ENCODE measurements at places on chromosomes 3 and 15. TPM values are rescaled to one million over a fixed set of nuclear protein-coding genes. Genes with fewer than 3 reads are reported as not detected.

CIP2A gene
- total RNA-seq: 11.6 TPM

DNA sequence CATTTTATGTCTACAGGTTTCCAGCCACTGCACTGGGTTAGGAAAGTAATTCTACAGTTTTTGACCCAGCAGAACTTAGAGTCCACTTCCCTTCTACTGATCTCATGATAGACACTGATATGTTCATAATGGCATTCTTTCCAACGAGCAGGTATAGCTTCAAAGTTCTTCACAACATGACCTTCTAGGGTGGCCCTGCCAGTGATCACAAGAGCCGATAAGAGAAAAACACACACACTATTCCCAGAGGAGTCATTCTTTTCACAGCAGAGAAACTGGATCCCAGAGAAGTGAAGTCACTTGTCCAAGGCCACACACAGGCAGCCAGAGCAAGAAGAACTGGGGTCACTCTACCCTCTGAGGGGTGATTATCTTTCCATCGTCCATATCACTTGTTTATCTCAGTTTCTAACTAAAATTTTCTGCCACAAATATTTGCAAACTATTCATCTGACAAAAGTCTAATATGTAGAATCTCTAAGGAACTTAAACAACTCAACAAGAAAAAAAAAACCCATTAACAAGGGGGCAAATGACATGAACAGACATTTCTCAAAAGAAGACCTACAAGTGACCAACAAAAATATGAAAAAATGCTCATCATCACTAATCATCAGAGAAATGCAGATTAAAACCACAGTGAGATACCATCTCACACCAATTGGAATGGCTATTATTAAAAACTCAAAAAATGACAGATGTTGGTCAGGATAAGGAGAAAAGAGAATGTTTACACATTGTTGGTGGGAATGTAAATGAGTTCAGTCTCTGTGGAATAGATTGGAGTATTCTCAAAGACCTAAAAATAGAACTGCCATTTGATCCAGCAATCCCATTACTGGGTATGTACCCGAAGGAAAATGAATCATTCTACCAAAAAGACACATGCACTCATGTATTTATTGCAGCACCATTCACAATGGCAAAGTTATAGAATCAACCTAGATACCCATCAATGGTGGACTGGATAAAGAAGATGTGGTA is 31.5 kb downstream of the SPTSSB start:
- no peak for DNase-seq

- DNase-seq: no peak
These were observed 26.9 kb upstream of the EHHADH start for GRCh38 chr3:185280572-185281365.

DNA sequence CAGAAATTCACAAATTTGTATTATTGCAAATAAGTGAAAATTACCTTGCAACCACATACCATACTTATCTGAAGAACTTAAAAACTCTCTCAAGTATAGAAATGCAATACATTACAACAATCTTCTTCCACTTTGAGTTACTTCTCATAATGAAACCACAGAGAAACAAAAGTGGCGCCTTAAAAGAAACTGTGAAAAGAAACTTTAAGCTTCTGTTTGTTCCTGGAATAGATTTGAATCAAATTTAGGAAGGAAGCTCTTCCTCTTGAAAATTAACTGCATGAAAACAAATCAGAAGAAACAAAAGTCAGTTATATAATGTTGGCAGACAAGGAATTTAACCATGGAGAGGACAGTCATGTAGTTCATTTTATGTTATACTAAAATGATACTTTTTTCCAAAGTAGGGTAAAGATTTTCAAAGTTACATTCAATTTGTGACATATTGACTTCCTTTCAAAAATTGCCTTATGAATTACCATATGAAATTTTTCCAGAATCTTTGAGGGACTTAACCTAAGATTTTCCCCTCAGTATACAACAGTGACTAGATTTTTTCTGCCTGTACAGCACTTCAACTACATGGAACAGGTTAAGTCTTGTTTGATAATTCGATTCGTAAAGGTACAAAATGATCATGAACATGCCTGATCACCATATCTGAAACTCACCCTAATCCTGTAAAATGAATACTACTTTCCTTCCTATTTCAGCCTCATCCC is 57.6 kb upstream of the TNFSF10 start:
- no peak for DNase-seq

SERINC4 gene
- not detected for total RNA-seq

- DNase-seq: peak; percentile 46
These were observed at the start of gene TMOD2 for GRCh38 chr15:51750792-51751696. Gene TMOD2 (plus strand): TSS chr15:51751597. CDS start chr15:51766442, 14,845 bp downstream.

GRCh38 chr3:66236281-66236680 is 15.5 kb downstream of the SLC25A26 start:
- peak; percentile 12 for DNase-seq

DNA sequence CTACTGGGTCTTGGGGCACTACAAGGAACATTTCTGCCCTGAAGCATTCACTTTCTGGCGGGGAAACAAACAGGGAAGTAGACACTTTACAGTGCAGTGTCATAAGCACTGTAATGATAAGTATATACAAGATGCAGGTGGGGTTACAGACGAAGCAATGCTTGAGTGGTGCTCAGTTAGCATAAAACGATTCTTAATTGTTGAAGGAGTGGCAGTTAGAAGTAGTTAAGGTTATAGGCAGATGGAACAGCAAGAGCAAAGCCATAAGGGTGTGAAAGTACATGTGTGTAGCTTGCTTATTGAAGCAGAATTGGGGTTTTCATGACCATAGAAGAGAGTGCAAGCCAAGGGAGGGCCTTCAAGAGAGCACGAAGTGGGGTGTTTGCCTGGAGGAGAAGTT is 46.2 kb downstream of the SLC25A26 start:
- DNase-seq: no peak

DNA sequence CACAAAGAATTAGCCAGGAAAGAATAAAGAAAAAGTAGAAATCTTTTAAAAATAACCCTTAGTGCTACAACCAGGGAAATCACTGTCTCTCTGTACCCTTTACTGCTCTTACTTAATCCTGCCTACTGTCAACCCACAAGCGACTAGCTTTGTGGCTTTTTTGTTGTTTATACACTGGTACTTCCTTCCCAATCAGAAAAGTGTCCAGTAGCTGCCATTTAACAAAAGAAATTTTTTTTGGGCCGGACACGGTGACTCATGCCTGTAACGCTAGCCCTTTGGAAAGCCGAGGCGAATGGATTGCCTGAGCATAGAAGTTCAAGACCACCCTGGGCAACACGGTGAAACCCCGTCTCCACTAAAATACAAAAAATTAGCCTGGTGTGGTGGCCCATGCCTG is 13.8 kb upstream of the FAM219B start:
- no peak for DNase-seq

DNA sequence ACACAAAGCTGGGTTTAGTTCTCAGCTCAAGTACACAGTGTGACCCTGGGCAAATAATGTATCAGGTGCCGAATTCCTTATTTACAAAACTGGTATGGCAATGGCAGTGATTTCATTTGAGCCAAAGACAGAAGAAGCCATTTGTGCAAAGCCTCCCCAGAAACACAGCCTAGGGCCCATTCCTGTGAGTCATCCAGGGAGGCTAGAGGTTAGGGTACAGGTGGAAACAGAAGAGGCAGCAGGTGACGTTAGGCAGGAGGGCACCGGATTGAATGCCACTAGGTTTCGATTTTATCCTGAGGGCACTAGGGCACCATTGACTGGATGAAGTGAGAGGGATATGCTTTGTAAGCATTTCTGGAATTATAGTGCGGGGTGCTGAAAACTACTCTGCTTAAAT is 766.9 kb upstream of the NR2F2 start:
- no peak for DNase-seq

GRCh38 chr3:13891492-13892073 is 11.7 kb upstream of the WNT7A start:
- peak; percentile 11 for DNase-seq

DNA sequence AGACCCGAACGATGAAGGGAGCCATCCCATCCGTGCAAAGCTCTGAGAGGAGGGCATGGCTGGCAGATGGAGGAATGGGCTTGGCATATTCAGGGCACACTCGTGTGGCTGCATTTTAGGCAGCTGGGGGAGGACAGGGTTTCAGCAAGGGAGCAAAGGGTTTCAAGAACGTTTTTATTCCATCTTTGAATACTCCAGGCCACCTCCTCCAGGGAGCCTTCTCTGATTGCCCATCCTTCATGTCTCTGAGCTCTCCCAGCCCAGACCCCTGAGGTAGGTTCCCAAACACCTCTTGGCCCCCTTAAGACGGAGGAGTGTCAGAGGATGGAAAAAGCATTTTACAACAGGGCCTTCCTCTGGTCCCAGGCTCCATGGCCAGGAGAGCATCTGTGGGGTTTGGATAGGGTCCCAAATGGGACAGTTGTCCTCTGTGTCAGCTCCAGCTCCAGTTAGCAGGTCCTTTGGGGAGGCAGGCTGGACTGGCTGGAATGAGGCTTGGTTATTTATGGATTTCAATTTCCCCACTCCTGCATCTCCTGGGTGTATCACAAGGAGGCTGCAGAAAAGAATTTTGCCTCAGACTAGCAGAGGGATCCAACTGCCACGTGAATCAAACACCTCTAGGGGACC is 17.7 kb upstream of the SLC6A1 start:
- DNase-seq: no peak

ARPP19 gene
- 107 TPM for total RNA-seq

DNA sequence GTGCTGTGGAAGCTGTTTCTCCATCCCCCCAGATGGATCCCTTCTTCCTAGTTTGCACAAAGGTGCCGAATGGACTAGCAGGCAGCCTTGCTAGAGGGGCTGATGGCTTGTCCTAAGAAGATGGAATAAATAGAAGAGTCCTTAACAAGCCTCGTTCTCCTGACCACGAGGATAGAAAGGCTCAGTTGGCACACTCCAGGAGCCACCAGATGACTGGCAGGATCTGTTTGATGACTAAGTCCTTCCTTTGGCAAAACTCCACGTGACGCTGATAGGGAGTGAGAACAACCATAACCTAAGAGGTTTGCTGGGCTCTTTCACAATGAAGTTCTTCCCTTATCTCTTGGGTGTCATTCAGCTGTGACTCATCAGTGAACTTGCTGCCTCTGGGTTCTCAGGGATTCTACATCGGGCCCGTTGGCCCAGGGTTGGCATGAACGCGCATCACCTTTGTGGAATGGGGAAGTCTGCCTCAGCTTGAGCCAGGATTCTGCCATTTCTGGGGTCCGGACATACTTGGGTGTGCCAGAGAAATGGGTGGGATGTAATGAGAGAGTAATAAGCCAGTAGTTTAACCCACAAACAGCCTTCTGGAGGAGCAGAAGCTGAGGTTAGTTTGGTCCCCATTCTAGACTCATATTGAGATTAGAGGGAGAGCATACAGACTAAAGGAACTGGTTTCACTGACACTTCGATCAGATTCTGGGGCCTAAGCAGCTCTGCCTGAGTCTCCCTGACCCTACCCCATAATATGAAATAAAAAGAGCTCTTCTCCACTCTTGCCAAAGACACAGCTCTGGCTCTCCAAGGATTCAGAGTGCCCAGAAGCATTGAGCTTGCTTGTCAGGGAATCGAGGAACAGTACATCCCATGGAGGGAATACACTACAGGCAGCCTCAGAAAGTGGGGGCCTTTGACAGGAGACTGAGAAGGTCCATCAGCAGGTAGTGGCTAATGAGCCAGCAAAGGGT is 2.0 kb upstream of the MELTF start:
- DNase-seq: peak; percentile 97

GOLGA6L10 gene
- total RNA-seq: 4.3 TPM

DNA sequence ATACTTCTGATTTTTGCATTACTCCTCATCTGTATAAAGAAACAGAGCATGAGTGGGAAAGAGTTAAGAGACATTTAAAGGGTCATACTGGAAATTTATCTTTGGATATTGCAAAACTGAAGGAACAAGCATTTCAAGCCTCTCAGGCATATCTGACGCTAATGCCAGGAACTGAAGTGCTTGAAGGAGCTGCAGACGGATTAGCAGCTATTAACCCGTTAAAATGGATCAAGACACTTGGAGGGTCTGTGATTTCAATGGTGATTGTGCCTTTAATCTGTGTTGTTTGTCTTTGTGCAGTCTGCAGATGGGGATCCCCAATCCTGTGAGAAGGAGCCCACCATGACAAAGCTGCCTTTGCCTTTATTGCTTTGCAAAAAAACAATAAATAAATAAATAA is 202.5 kb upstream of the UBE3A start:
- DNase-seq: no peak

GRCh38 chr3:124263168-124263567 is 271.2 kb upstream of the ROPN1 start:
- no peak for DNase-seq

ALAS1 gene
- 22.4 TPM for total RNA-seq

DNA sequence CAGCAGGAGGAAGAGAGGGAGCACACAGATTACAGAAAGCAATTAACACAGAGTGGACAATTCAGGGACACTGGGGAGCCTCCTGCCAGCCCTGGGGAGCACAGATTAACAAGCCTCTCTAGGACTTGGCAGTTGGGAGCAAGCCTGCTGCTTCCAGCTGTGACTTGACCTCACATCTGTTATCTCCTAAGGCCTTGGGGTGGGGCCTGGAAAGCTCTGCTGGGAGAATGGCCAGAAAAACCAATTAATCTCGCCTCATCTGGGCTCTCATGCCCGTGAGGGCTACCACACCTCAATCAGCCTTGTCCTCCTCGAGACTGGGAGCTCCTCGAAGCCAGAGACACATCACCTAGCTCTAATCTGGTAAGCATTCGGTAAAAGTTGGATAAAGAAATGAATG is 39.1 kb downstream of the SEMA5B start:
- peak; percentile 66 for DNase-seq

- DNase-seq: peak; percentile 6
These were observed 3.3 kb downstream of the ETV5 start for GRCh38 chr3:186105543-186105942.

- DNase-seq: no peak
These were observed 1193.0 kb upstream of the GBE1 start for GRCh38 chr3:82954486-82954885.

- no peak for DNase-seq
These were observed 219.8 kb downstream of the ROBO2 start for GRCh38 chr3:77259694-77260093.

- peak; percentile 15 for DNase-seq
These were observed 258.8 kb downstream of the PLOD2 start for GRCh38 chr3:145902166-145902565.

TNFAIP8L3 gene
- total RNA-seq: 6.3 TPM
